T47D (cell line): ENCODE measurements at places on chromosomes 3 and 15.

DNA sequence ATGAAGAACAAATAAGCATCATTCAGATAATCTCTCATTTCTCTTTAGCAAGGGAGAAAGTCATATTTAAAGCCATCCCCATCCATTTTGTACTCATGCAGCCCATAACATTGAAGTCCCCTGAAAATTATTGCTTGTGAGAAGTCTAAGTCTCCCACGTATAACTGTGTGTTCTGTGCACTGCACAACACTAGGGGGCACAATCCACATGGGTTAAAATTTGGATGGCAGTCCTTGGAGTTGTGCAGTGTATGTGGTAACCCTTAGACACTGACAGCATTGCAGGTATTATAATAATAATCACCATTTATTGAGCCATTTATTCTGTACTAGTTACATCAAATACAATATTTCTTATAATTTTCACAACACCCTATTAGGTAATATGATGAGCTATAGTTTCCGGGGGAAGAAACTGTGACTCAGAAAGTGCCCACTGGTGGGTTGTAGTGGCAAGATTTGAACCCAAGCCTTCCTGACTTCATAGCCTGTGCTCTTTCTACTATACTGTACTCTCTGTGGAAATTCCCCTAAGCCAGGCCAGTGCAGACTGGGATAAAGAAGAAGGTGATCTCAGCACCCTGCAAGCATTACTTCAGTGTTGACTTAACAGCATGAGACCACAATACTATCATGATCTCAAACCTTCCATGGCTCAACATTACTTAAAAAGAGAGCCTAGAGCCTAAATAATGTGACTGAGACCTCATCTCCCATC lies 15.7 kb downstream of the KCNAB1 start:
- DNase-seq: no peak

GRCh38 chr15:79222808-79223207 lies 59.7 kb upstream of the ANKRD34C start:
- no peak for DNase-seq

GRCh38 chr3:13107661-13108060 lies 34.4 kb upstream of the IQSEC1 start:
- peak; percentile 24 for DNase-seq

- DNase-seq: no peak
These were observed 279.9 kb downstream of the PTPRG start for GRCh38 chr3:61841111-61841845.

GRCh38 chr15:91887321-91887720 lies 33.8 kb downstream of the SLCO3A1 start:
- DNase-seq: no peak

DNA sequence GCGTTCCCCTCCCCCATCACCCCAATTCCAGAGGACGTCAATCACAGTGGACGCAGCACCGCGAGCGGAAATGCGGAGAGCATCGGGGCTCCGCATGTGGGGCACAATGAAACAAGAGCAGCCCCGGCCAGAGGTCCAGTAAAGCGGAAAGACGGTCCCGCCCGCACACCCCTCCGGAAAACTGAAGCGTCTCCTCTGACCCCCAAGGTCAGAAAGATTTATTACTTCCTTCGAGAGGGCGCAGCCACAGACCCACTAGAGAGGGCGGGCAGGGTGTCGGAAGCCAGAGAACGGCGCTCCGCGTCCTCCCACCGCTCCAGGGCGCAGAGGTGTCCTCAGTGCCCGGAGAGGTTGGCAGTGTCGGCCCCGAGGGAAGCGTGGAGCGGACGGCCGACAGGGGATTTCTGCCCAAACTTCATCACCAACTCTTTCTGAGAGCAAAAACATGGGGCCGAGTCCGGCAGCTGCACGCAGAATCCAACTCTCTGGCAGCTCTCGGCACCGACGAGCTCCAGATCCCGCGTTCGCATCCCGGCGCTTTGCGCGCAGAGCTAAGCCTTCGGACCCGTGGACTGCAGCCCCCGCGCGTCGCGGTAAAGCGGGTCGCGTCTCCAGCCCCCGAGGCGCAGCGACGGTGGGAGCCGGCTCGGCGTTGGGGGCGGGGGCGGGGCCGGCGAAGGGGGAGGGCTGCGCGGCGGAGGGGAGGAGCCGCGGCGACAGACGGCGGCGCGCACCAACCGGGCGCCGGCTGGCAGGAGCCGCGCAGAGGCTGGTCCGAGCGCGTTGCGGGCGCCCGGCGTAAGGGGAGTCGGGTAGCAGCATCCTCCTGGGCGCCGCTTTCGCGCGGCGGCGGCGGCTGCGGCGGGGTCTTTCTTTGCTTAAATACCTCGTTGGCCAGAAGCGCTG lies at the start of gene CHST2:
Gene CHST2, plus strand, starts transcription at position 763 of the 906 bp plus-strand sequence. CDS start 1,046 bp downstream, outside the sequence.
- no peak for DNase-seq

DNA sequence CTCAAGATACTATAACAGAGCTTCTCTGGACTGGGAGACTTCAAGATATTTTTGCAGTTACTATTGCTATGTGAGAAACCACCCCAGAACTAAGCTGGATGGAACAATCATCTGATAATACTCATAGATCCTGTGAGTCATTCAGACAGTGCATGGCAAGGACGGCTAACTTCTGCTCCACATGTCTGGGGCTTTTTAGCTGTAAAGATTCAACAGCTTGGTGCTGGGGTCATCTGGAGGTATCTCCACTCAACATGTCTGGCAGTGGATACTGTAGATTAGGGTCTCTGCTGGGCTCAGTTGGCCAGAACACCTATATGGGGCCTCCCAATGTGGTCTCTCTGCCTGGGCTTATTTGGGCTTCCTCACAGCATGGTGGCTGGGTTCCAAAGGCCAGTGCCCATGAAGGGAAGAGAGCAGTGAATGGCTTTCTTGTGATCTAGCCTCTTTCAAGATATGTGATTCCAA lies 117.3 kb upstream of the SLC7A14 start:
- no peak for DNase-seq

GRCh38 chr3:196517162-196517800 lies 2.1 kb upstream of the SMCO1 start:
- peak; percentile 38 for DNase-seq

DNA sequence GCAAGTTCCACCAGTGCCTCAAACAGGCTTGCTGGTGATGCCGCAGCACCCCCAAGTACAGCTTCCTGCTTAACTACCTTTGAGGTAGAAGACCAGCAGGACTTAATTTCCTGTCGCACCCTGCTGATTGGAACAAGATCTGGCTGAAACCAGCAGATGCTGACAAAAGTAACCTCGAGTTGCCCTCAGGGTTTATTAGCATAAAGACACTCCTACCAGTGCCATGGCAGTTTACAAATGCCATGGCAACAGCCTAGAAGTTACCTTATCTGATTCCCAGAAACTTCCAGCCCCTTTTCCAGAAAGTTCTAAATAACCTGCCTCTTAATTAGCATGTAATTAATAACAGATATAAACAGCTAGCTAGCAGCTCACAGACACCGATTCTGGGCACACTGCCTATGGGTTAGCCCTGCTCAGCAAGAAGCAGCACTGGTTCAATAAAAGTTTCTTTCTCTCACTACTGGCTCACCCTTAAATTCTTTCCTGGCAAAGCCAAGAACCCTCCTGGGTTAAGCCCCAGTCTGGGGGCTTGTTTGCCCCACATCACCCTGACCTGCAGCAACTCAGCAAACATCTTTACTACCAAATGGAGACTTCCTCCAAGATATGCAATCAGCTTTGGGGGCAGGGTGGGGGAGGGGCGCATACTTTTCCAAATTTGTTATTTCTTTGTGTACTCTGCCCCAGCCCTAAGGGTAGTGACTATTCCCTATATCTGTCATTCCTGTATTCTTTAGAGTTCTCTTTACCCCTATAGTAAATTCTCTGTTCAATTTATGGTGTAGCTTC lies 54.2 kb downstream of the MAP4 start:
- no peak for DNase-seq

GRCh38 chr3:18758047-18758704 lies 333.0 kb upstream of the SATB1 start:
- peak; percentile 98 for DNase-seq

DNA sequence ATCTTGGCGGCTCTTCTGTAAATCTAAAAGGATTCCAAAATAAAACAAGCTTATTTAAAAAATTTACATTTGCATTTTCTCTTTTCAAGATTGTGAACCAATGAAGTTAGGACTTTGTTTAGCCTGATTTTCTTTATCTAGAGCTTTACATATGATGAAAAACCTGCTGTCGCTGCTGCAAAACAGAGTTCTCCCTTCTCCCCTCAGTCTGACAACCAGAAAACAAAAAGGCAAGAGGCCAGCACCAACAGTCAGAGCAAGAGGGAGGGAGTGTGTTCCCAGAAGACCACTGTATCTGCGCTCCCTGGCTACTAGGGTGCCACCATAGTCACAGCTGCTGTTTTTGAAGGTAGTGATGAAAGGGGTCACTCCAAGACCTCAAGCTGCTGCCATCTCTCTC lies 33.1 kb upstream of the NEO1 start:
- DNase-seq: no peak

GRCh38 chr3:177777699-177778098 lies 580.4 kb upstream of the TBL1XR1 start:
- no peak for DNase-seq

DNA sequence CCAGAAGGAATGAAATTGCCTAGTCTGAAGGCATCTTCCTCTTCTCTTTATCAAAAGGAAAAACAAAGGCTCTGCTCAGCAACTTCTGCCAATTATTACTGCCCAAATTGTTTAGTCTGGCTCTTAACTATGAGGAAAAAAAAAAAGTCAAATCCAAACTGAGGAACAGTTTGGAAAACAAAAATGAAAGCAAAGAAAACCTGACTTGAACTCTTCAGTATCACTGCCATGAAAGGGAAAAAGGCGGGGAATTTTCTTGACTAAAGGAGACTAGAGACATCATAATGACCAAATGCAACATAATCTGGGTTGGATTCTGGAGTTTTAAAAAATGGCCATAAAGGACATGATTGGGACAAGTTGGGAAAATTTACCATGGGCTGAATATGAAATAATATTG lies 156.3 kb downstream of the STT3B start:
- no peak for DNase-seq

GRCh38 chr15:99343881-99344551 lies 92.7 kb downstream of the LRRC28 start:
- no peak for DNase-seq

- DNase-seq: no peak
These were observed 144.0 kb downstream of the OCA2 start for GRCh38 chr15:27955087-27955486.

DNA sequence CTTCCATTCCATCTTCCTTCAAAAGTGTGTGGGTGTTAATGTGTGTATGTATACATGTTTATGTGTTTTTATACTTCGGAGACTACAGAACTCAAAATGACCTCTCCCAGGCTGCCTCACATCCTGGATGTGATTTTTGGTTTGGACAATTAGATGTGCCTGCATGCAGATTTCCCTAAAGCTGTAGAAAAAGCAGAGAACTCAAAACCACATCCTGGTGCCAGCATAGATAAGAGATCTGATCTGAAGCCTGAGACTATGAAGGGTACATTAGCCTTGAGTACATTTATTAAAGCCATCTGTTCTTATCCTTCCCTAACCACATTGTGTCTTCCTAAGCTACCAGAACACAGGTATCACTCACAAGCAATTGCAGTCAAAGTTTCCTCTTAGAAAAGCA lies 319.4 kb upstream of the RASGRP1 start:
- no peak for DNase-seq

GRCh38 chr3:181695661-181696491 lies 15.8 kb upstream of the SOX2 start:
- no peak for DNase-seq

DNA sequence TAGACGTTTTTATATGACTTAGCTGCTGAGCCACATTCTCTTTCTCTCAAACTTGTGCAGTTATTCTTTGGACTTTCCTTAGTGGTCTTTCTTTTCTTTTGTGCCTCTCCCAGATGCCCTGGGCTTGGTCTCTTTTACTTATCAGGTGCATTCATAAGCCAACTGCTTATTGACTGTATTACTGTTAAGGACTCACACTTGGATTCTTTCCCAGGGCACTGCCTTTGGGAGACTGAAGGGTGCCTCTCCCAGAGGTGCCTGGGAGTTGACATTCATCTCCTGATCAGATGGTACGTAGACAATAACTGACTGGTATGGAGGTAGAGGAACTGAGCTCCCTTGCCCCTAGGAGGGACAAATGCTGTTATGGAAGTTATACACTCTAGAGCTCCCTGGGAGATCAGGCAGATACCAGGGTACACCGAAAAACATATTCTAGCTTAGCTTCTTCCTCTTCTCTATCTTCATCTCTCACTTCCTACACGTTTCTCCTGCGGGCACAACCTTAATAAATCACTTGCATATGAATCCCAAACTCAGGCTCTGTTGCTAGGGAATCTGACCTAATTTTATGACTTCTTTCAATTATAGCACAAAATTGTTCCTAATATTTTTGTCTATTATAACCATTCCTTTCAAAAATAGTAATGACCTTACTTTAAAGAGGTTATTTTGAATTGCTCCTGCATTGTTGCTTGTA lies 24.7 kb downstream of the PARP15 start:
- no peak for DNase-seq

DNA sequence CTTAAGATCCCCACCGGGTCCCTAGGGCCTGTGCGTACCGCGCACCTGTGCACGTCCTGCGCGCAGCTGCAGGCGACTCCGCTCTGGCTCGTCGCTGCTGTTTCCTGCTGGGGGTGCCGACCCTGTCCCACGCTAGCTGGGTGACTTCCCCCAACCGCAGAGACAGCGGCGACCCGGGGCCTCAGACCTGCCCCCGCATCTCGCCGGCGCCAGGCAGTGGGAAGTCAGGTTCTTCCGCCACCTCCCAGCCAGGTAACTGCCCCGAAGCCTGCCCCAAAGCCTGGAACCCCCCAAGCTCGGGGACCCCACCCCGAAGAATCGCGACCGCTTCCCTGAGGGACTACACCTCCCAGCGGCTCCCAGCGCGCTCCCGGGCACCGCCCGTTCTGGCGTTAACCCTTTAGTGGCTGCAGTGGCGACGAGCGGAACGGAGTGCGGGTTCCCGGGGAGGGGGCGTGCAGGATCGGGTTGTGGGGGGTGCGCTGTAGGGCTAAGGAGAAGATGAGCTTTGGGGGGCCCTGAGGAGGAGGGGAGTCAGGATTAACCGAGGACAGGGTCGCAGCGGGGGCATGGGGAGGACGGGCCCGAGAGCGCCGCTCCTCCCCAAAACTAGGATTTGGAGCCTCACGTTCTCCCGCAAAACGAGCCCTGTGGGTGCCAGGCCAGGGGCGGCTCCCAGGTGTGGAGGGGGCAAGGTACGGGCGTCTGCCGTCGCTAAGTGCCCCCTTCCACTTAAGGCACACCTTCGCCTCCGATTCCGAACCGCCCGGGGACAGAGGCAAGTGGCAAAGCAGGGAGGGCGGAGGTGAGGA lies 589 bp downstream of the NEIL1 start:
- peak; percentile 63 for DNase-seq

DNA sequence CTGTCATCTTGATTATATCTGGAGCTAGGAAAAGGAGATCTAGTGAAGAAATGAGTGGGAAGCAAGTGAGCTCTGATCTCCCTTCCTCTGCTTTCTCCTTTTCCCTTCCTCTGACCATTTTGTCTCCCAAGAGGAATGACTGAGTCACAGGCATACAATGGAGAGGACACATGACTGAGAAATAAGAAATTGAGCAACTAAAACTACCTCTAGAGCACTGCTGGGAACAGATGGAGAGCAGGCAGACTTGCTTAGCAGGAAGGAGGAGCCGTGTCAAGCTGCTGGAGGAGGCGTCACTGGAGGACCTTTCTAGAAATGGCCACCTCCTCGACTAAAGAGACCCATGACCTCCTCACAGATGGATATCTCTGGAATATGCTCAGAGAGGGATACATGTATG lies 66.9 kb upstream of the MYO5C start:
- DNase-seq: no peak
